ENCODE measurements at places on chromosomes 5 and 9. TPM values are rescaled to one million over a fixed set of nuclear protein-coding genes. Genes with fewer than 3 reads are reported as not detected.

SLIT3 gene
- not detected for total RNA-seq

GRCh38 chr9:93896496-93897033 is 58.6 kb downstream of the BARX1 start:
- no peak for DNase-seq

GRCh38 chr9:110059461-110059860 is 148.5 kb downstream of the C9orf152 start:
- DNase-seq: peak; percentile 54

FBP2 gene
- total RNA-seq: not detected

DNA sequence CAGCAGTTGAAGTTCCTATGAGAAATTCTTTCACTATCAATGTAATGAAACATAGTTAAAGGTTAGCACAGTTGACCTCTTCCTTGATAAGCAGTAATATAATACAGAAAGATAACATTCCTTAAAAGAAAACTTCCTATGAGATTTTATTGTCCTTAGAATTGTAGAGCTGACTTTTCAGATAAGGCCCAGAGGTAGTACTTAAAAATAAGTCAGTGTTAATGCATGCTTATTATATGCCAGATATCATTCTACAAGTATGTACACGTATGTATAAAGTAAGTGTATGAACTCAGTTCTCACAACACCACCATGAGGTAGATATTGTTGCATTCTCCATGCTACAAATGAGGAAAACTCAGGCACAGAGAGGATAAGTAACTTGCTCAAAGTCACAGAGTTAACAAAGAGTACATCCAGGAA is 15.3 kb downstream of the AP3S1 start:
- DNase-seq: peak; percentile 26

DNA sequence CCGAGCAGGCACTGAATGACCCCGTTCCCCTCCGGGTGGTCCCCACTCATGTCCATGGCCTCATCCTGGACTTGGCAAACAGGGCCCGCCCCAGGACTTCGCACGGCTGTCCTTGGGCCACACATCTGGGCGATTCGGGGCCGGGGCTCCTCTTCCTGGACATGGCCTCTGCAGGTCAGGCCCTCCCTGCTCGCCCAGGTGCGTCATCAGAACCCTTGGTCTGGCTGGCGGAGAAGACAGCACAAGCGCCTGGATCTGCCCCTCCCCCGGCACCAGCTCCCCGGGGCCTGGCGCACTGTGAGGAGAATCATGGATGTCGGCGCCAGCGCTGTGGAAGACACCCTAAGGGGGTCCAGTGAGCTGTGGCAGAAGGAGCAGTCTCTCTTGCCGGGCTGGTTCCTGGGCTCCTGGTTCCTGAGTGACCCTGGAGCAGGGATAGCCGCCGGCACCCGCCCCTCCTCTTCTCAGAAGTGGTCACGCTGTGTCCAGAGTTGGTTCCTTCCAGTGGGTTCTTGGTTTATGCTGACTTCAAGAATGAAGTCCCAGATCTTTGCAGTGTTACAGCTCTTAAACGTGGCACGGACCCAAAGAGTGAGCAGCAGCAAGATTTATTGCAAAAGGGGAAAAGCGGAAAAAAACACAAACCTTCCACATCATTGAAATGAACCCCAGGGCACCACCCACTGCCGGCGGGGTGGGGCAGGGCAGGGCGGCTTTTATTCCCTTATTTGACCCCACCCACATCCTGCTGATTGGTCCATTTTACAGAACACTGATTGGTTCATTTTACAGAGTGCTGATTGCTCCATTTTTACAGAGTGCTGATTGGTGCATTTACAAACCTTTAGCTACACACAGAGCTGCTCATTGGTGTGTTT is 25.9 kb upstream of the SLC12A7 start:
- DNase-seq: no peak

All from dermis blood vessel endothelial cell (primary cell).